ENCODE measurements at places on chromosomes 12 and 14.

DNA sequence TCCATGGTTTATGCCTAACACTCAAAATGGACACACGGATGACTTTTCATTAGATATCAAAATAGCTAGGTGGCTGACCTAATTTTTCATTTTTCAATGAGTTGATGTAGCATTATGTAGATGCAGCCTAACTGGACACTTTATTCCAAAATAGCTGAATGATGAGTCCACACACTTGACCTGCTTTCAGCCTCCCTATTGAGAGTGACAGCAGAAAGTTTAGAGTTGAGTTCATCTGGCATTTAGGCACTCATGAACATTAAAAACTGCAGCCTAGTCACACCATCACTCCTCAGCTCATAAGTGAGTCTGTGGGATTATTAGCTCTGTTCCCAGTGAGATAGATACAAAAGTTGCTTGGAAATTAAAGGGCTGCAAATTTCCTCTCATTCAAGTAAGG is 307.3 kb upstream of the PRKD1 start:
- DNase-seq: no peak

DNA sequence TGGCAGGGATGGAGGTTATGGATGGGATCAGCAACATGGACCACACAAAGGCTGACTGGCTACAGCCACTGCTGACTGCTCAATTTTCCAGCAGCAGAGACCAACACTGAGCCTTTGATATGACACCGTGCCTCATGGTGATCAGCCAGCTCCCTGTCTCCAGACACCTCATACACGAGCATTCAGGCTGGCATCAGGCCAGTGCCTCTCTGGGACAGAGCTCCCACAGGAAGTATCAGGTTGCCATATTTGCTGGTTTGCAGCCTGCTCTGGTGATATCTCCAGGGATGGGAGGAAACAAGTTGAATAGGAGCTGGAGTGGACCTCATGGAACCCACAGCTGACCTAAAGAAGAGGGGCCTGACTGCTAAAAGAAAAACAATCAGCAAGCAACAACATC is 471.2 kb upstream of the ATXN7L3B start:
- DNase-seq: no peak

GRCh38 chr12:102438827-102439210 is 41.5 kb downstream of the IGF1 start:
- DNase-seq: no peak

- DNase-seq: no peak
Observed at GRCh38 chr14:37824939-37825712, 229.7 kb downstream of the TTC6 start.

GRCh38 chr12:118307069-118307954 is 65.4 kb downstream of the TAOK3 start:
- DNase-seq: peak; percentile 17

- DNase-seq: no peak
Observed at GRCh38 chr12:104720339-104721038, 237.6 kb downstream of the SLC41A2 start.

GRCh38 chr14:30180219-30180618 is 252.6 kb upstream of the PRKD1 start:
- no peak for DNase-seq

GRCh38 chr14:105051182-105052109 is 13.8 kb downstream of the GPR132 start:
- no peak for DNase-seq

DNA sequence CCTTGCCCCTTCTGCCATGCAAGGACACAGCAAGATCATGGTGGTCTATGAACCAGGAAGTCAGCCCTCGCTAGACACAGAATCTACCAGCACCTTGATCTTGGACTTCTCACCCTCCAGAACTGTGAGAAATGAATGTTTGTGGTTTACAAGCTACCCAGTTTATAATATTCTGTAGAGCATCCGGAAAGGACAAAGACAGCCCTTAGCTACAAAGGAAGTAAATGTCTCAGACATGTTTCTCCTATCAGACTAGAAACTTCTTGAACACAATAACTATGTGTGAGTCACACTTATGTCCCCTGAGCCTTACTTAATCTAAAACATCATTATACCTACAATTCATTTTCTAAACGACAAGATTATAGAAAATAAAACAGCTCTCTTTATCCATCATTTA is 176.7 kb downstream of the KLHL28 start:
- no peak for DNase-seq

DNA sequence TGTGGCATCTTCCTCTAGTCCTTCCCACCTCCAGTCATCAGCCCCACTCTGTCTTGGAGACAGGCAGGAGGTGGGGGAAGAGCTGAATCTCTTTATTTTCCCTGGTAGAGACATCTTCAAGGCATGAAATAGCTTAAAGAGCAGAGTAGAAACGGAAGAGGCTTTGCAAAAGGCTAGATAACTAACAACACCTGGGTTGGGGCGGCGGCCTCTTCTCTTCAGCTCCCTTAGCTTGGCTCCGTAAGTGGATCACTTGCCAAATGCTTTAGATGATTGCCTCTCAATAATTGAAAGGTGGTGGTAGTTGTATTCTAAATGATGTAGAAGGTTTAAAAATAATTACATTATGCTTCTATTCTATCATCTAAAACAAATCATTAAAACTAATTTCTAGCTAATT is 36.1 kb downstream of the SSPN start:
- no peak for DNase-seq

- no peak for DNase-seq
Observed at GRCh38 chr14:90871605-90872233, 55.5 kb upstream of the TTC7B start.

DNA sequence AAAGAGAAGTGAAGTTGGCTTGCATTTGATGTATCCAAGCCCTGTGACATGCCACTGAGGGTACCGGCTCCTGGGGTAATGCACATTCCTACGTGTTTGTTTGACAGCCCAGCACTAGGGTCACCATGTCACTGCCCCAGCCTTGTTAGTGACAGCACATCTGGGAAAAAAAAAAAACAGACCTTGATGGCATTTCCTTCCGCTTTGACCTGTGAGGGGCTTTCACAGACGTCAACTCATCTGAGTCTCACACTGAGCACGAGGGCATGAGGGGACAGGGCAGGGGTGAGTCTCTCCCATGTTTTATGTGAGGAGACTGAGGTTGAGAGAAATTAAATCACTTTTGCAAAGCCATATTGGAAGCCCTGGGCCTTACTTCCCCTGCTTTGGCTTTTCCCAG is 111.5 kb downstream of the NUAK1 start:
- DNase-seq: no peak

DNA sequence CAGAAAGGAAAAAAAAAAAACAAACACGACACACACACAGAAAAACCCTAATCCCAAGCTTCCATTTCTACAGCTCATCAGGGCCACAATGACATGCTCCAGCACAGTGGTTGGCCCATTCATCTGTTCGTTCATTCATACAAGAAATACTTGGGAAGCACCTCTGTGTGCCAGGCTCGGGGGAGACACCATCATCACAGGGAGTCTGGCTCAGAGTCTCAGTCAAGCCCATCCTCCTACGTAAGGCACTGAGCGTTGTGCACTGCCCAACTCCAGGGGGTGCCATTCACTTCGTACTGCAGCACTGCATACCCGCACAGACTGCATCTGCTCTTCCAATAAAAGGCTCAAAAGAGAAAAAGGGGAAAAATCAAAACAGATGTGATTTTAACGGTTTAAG is 15.3 kb downstream of the VPS37B start:
- no peak for DNase-seq

- no peak for DNase-seq
Observed at GRCh38 chr12:2857576-2857975, 737 bp upstream of the TEX52 start.

DNA sequence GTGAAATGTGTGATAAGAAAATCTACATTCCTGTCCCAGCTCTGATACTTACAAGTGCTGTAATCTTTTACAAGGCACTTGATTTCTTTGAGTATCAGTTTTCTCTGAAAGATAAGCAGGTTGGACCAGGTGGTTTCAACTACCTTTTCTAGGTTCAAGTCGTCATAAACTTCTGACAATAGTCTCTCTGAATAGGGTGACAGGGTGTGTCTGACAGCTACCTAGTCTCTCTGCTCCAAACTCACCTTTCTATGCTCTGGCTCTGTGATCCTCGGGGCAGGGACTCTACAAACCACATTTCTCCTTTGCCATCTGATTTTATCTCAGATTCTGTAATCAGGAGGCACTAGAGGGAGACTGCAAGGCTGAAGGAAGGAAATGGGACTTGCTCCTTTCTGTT is 137.7 kb upstream of the SYT1 start:
- DNase-seq: no peak

- no peak for DNase-seq
Observed at GRCh38 chr12:47981496-47982260, 18.3 kb downstream of the TMEM106C start.

DNA sequence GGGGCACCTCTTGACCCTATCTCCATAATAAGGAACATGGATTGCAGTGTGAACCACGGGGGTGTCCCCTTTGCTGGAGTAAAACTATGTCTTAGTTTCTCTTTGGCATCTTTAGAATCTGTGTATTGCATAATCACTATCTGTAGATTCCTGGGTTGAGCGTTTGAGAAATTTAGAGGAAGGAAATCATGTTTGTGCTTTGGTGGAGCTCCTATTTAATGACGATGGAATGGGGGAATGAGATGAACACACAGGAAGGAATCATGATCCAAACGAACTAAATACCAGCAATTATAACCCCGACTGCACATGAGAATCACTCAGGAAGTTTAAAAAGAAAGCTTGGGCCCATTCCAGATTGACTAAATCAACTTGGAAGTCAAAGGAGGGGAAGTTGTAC is 1.3 kb upstream of the MYG1 start:
- DNase-seq: no peak

GRCh38 chr12:93166541-93167307 is 211.0 kb upstream of the NUDT4 start:
- DNase-seq: no peak

DNA sequence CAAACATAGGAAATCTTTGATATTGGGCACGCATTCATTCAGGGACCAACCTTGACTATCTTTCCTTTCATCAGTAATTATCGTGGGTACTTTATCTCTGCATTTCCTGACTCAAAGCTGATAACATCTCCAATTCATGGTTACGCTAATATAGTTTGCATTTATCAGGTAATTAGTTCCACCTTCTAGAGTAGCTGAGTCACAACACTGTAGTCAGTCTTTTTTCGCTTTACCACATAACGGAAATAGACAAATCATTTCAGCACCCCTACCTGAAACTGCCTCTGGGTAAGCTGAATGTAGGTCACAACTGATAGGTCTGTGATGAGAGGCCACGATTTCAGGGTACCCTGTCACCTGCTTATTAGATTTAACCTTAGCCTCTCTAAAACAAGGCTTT is 36.7 kb upstream of the IL22 start:
- peak; percentile 27 for DNase-seq

DNA sequence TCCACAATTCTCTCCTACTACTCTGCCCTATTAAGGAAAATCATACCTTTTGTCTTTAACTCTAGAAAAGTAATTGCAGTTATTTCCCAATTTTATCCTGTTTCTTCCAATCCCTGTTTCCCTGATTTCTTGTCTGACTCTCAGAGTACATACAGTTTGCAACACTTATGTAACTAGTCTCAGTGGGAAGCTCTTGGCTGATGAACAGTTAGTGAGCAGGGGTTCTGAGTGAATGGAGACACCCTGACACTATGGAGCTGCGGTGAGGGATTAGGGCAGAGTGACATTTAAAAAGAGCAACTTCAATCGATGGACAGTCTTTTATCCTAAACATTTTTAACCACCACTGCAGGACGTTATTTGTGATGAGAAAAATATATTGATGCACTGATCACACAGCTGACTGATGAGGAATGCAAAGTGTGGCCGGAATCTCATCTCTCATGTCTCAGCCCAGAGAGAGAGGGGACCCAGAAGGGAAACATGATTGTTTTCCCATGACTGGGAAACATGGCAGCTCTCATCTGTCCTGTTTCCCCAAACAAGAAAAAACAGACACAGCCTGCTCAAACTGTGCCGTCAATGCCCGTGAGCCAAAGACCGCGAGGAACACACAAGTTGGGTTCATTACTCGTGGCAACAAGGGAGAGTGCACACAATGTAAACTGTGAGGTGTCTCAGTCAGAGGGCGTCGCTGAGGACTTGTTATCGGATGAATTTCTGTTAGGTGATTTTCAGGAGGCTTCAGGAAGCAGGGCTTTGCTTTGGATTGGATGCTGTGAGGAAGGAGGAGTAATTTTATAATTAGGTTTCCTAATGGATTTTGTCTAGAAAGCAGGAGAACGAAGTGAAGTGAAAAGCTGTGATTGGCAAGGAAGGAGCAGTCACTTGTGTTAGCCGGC is 5.2 kb upstream of the SLC6A13 start:
- DNase-seq: no peak

GRCh38 chr14:101128478-101129321 is 225.2 kb upstream of the RTL1 start:
- DNase-seq: no peak

- no peak for DNase-seq
Observed at GRCh38 chr12:122293081-122293480, 26.8 kb upstream of the VPS33A start.

GRCh38 chr12:68939505-68939904 is 6.5 kb upstream of the CPM start:
- no peak for DNase-seq

DNA sequence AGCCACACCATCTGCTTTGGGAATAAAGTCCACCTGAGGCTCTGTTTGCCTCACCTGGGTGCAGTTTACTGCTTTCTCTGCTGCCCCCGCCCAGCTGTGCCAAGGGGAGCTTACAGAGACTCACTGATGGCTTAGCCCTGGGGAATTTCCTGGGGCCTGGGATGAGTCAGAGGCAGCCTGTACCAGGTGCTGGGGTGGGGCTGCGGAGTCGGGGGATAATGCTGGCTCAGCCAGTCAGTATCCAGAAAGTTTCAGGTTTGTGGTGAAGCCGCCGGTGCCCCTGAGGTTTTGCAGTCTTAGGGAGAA is 22.3 kb downstream of the PLEKHG3 start:
- DNase-seq: no peak
